ENCODE measurements at places on chromosomes 11 and 22.

DNA sequence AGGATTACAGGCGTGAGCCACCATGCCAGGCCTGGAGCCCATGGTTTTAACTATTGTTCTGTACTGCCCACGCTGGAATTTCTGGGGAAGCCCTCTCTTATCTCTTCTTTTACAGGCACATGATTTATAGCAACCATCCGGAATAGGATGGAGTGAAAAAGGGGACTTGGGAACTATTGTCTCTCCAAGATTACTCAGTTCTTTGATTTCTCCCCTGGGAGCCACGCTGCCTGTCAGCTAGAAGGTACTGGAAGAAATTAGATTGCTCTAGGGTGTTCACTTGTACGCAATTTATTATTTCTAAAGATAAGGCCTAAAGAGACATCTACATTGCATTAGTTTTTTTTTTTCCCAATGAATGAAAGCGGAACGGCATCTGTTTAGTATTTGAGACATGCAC, 65.6 kb upstream of the PTPRJ start:
- DNase-seq, result no peak

DNA sequence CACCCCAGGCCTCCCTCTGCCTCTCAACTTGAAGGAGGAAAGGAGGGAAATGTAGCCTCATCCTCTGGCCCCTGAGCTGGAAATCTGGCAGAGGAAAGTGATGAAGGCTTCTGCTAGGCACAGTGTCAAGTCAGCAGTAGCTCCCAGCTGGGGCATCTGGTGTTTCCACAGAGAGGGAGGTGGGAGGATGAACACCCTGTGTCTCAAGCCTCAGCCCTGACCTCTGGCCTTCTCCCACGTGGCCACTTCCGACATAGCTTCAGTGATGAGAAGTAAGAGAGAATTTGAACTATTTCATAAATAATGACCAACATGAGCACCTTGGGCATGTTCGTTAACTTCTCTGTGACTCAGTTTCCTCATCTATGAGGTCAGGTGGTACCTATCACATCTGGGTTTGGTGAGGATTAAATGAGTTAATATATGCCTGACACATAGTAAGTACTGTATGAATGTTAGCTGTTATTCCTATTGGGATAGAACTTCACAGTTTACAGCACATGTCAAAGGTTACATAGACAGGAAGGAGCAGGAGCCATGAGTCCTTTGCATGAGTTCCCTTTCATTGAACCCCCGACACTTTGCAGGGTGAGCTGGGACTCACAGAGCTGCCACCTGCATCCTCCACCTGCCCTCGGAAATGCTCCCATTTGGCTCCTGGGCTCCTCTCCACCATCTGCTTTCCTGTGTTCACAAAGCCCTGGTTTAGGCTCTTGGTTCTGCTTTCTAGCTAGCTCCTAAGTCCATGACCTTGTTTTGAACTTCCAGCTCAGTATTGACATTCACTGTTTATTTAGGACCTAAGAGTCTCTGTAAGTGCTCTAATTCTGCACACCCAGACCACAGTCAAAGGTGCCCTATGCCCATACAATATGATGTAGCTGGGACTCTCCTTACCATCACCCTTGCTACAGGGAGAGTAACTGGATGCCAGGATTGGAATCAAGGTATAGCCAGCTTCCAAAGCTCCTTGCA, 61.7 kb downstream of the CSNK2A3 start:
- DNase-seq, result no peak

GRCh38 chr11:103851166-103851651, 185.2 kb upstream of the DDI1 start:
- no peak for DNase-seq

DNA sequence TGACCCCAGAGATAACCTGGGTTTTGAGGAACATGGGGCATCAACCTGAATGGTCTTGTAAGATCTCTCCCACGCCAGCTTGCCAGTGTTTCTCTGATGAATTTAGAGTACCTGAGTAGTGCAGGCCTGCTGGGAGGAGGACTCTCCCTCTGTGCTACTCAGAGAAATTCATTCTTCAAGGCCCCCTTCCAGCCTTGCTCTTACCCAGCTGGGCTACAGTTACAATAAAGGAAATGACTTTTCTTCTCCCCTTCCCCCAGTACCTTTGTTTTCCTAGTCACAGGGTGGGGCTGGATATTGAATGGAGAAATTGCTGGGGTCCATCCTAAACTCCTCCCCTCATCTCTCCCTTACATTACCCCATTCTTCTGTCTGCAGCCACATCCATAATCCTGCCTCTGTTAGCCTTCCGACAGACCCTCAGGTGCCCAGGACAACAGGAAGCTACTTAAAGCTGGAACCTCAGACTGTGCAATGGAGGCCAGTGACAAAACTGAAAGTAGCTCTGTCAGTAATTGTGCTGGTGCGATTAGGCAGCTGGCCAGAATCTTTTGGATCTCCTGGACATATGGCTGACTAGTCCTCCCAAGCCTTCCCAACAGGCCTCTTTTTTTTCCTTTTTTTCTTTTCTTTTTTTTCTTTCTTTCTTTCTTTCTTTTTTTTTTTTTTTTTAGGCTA, 17.4 kb downstream of the LIMK2 start:
- peak; percentile 52 for DNase-seq

- no peak for DNase-seq
These were observed 304.2 kb downstream of the DYNC2H1 start for GRCh38 chr11:103413266-103413888.

DNA sequence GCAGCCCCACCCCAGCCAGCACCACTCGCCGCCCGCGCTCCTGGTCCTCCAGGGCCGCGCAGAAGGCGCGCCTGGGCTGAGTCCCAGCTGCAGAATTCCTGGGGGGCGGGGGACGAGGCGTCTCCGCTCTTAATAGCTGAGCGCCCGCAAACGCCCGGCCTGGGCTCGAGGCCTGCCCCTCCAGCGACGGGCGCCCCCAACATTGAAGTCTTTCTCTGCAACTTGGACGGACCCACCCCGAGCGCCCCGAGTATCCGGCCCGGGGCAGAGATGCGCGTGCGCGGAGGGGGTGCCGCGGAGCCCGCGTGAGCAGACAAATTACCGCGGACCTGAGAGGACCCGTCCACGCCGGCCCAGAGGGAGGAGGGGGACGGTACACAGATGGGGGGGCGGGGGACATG, 6.7 kb upstream of the SYT7 start:
- peak; percentile 57 for DNase-seq

DNA sequence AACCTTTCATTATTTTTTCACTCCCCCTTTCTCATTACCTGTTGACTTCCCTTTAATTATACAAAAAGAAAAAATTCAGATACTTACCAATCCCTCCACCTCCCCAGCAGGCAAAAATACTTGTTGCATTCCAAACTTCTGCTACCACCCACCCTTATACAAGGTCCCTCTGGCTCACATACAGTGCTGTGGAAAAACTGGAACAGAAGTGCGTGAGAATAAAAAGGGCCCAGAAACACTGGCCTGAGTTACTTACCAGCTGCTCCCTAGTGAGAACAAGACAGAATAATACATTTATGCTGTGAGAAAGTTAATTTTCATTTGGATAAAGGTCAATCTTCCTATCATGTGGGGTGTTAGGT, 46.9 kb upstream of the RAPSN start:
- no peak for DNase-seq

DNA sequence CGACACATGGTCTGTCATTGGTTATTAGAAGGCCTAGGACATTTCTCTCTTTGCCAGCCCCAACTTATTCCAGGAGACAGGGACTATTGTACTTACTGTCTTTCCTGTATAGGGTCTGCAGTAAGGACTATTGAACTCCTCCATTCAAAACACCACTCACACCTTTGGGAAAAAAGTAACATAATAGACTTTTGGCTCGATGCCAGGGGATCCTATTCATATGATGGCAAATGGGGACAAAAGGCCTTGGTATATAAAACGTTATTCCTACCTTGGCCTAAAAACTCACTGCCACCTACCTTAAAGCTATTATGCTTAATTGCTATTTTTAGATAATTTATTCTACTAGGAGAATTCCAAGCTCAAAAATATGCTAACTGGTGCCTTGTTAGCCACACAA, 6.3 kb upstream of the NDUFC2 start:
- DNase-seq, result no peak

DNA sequence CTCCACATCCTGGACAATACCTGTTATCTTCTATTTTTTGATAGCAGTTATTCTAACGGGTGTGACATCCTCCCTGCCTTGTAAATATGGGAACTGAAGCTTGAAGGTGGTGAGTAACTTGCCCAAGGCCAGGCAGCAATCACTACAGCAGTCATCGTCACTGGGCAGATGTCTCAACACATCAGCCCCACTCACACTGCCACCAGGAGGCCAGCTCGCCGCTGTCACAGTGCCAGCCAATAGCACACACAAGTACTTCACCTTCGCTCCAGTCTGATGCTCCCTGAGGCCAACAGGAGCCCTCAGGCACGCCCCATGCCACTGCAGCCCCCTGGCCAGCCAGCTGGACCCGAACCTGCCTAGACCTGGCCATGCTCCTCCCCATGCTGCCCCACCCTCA, 4.9 kb upstream of the TTLL1 start:
- no peak for DNase-seq

- DNase-seq, result no peak
These were observed 33.2 kb downstream of the ZNF195 start for GRCh38 chr11:3345736-3346135.

- no peak for DNase-seq
These were observed 366.2 kb upstream of the CCDC179 start for GRCh38 chr11:23226331-23227077.

GRCh38 chr11:472816-473215, 22.7 kb downstream of the PTDSS2 start:
- DNase-seq, result no peak

DNA sequence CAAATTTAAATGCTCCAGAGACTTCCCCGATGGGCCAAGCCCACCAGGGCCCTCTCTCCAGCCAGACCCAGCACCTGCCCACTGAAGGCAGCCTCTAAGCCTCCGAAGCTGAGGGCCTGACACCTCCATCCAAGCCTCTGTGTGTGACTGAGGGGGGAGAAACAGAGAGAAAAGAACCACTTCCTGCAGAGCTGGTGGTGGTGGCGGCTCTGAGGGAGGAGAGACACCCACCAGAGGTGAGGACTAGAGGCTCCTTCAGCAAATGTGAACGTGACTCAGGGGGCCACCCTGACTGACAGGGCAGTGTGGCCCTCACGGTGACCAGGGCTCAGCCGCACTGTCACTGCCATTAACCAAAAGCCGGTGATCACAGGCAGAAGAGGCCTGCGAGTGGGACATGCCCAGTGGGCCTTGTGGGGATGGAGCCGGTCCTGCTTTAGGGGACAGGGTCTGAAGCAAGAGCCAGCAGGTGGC, 31.0 kb upstream of the CD5 start:
- peak; percentile 55 for DNase-seq

GRCh38 chr11:43234881-43235280, 76.9 kb upstream of the API5 start:
- DNase-seq, result no peak

- no peak for DNase-seq
These were observed 49.9 kb downstream of the ARFGAP3 start for GRCh38 chr22:42807185-42807584.

DNA sequence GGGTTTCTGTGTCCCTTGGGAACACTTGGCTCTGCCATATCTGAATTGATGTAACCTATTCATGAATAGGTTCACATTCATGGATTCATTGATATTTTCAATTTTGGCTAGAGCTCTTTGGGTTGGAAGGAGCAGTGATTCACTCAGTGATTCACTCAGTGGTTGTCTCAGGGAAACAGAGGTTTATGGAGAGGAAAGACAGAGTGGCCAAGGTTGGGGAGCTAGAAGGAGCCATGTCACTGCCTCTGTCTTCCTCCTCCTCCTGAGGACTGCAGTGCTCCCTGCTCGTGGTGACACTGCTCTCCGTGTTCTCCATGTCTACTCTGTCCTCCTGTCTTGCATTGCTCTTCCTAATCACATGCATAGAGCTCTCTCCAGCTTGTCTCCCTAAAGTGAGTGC, 17.4 kb downstream of the CEP164 start:
- DNase-seq, result no peak

DNA sequence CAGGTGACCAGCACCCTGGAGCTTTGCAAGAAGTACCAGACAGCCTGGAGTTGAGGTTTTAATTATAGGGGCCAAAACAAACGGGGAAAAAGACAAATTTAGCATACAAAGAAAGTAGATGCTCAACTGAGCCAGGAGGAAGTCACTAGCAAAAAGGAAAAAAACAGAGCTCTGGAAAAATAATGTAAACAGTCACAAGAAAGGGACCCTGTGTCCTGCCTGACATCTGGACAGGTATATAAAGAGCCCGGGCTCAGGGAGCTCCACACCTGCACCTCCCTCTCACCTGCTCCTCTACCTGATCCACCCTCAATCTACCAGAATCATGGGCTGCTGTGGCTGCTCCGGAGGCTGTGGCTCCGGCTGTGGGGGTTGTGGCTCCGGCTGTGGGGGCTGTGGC, at the start of gene KRTAP5-10:
Gene KRTAP5-10 (plus strand): TSS at position 301 of the 400 bp plus-strand sequence. CDS start 25 bp downstream, at position 326.
- no peak for DNase-seq

- DNase-seq, result no peak
These were observed 35.5 kb downstream of the SPATA19 start for GRCh38 chr11:133809569-133810491.

GRCh38 chr11:66467756-66468155, 1.1 kb downstream of the PELI3 start:
- DNase-seq, result peak; percentile 32

GRCh38 chr11:64659417-64660144, 63.4 kb downstream of the NRXN2 start:
- DNase-seq, result no peak

- DNase-seq, result no peak
These were observed 63.4 kb upstream of the CLPB start for GRCh38 chr11:72497731-72498130.

- DNase-seq, result no peak
These were observed 1.3 kb downstream of the PARVG start for GRCh38 chr22:44181912-44182587.

- DNase-seq, result no peak
These were observed 74.9 kb downstream of the PACSIN2 start for GRCh38 chr22:42939941-42940653.

GRCh38 chr22:44423556-44424358, 74.3 kb downstream of the RTL6 start:
- no peak for DNase-seq

All from natural killer cell (primary cell).